ENCODE measurements at places on chromosomes 4 and X. TPM values are rescaled to one million over a fixed set of nuclear protein-coding genes. Genes with fewer than 3 reads are reported as not detected.

FGF5 gene
- 0.13 TPM for polyA plus RNA-seq

USP17L5 gene
- not detected for polyA plus RNA-seq

HS6ST2 gene
- 27.9 TPM for polyA plus RNA-seq

CTAG1B gene
- polyA plus RNA-seq, result not detected

HHIP gene
- 2.5 TPM for polyA plus RNA-seq

DNA sequence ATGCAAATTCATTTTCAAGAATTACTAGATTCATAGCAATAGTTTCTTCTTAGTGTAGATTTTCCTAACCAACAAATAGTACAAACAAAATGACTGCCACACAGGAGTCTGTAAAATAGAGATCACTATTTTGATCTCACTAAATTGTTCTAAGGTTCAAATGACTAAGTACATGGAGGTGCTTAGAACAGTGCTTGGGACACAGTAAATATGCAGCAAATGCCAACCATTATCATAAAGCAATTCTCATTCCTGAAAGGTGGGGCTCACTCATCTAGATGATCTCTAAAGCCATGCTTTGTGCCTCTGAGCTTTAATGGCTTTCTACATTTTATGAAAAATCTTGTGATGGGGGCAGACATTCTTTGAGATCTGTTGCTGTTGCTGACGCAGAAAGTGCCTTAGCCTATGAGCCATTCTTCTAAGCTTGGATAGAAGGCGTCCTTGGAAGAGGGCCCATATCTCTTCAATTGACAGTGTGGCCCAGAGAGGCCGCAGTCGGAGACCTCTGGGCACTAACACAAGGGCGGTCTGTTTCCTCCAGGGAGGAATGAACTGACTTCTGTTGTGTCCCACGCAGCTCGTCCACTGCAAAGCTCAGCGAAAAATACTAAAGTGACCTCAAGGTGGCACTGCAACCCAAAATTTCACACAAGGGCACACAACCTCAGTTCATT, 23.5 kb downstream of the TLR10 start:
- peak; percentile 38 for DNase-seq

- no peak for DNase-seq
Observed at GRCh38 chrX:40872351-40872750, 137.0 kb upstream of the MED14 start.

DNA sequence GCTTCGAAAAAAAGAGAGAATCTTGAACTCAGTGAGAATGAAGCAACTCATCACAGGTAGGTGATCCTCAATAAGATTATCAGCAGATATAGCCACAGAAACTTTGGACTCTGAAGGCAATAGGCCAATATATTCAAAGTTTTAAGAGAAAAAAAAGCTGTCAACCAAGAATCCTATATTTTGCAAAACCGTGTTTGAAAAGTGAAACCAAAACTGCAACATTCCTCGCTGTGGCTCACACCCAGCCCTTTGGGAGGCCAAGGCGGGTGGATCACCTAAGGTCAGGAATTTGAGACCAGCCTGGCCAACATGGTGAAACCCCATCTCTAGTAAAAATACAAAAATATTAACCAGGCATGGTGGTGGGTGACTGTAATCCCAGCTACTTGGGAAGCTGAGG, 22.8 kb downstream of the MAD2L1 start:
- no peak for DNase-seq

GRCh38 chr4:74534121-74534520, 89.2 kb downstream of the AREG start:
- no peak for DNase-seq
